GM13976 (cell line): ENCODE measurements at places on chromosomes 2 and 18.

DNA sequence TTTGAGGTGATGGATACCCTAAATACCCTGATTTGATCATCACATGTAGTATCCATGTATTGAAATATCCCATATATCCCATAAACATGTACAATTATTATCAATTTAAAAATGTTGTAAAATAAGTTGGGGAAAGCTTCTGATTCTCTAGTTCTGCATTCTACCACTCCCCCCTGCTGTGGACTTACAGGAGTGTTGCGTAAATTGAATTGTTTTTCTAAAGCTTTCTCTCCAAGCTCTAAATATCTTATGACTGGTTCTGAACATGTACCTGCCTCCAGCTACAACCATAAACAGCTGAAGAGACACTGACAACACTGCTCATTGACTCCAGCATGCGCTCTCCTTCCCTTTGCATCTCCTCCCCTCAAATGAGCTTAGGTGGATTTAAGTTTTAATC, 145.2 kb downstream of the MGAT5 start:
- DNase-seq: no peak

DNA sequence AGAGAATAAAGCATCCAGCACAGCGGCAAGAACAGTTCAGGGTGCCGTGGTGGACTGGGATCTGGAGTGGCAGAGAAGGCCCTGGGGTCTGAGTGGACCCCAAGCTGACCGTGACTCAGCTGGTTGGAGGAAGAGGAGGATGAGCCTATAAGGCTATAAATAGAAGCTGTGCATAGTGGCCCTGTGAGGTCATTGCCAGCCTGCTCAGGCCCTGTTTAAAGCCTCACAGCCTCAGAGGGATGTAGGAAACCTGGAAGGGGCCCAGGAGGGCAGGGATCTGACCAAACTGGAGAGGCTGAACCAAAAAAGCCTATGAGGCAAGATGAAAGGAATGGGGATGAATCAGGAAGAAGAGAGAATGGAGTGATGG, 11.3 kb upstream of the DES start:
- no peak for DNase-seq

DNA sequence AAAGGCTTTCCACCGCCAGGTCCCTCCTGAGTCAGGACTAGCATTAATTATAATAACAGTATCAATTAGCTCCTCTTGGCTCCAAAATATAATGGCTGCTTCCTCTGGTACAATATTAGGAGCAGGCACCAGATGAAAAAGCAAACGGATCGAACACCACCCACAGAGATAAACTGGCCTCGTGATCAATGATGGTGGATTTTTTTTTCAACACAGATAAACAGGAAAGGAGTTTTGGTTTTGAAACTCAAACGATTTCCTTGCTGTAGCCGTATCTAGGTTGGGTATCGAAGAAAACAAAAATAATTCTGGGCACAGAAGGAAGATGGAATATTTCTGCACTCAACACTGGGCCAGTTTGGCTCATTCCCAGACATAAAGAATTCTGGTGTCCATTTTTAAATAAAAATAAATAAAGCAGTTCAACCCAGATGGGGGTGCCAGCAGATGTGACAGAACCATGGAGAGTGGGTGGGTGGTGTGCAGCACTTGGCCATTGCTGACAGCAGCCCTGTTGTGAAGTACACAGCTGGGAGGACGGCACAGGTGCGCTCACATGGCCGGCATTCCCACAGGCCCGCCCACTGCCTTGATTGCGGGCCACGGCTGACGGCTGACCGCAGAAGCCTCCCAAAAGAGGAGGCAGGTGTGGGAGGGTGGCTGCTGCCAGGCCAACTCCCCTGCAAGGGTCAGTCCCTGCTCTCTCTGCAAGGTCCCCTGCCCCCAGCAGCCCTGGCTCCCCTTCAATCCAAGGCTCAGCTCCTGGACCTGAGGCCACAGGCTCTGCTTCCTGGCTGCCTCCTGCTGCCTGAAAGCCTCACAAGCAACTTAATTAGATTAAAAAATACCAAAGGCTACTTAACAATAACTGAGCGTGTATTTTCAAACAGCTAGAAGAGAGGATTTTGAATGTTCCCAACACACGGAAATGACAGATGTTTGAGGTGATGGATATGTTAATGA, 351.9 kb upstream of the ID2 start:
- no peak for DNase-seq

GRCh38 chr2:105290981-105291660, 38.4 kb downstream of the TGFBRAP1 start:
- no peak for DNase-seq

DNA sequence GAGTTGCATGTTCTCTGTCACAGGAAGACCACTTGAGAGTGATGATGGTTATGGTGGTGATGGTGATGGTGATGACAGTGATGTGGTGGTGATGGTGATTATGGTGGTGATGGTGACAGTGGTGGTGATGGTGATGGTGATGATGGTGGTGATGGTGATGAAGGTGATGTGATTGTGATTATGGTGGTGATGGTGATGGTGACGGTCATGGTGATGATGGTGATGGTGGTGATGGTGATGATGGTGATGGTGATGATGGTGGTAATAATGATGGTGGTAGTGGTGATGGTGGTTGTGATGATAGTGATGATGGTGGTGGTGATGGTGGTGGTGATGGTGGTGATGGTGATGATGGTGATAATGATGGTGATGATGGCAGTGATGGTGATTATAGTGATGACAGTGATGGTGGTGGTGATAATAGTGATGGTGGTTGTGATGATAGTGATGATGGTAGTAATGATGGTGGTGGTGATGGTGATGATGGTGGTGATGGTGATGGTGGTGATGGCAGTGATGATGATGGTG, 93.7 kb downstream of the ASB1 start:
- DNase-seq: no peak

DNA sequence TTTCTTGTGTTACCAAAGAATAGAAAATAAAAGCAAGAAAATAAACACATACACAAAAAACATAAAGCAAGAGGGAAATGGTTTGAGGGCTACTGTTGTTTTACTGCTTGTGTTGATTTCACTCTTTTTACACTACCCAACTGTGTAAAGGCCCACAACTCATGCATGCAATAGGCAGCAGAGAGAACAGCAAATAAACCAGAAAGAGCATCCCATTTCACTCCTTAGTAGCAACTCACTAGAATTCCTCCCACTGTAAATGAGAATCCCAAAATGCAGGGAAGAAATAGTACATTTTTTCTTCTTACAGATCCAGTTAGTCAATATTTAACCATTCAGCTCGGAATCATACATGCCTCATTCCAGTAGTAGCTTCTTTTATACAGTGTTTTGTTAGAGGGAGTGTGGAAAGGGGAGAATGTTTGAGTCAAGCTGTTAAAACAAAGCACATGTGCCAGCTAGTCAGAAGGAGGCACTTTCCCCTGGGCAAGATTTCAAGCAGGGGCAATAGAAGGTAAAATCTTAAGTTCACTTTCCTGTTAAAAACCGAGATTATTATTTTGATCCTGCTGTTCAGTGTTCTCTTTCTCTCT, 147.2 kb upstream of the FAM98A start:
- no peak for DNase-seq

DNA sequence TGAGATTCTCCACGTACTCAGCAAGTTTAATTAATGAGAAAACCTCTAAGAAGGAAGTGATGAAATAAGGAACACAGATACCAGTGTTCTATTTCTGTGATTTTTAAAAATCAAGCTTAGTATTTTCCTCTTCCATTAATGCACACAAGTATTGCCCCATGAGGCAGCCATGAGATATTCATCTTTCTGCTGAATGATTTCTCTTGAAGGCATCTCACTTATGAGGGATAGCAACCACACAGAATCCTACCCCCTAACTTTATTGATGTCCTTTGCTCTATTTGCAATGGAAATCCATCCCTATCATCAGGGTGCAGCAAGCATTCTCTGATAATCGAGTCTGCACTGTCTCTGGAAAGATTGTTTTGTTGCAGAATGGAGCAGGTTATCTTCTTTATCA, 244.1 kb upstream of the NRP2 start:
- no peak for DNase-seq

DNA sequence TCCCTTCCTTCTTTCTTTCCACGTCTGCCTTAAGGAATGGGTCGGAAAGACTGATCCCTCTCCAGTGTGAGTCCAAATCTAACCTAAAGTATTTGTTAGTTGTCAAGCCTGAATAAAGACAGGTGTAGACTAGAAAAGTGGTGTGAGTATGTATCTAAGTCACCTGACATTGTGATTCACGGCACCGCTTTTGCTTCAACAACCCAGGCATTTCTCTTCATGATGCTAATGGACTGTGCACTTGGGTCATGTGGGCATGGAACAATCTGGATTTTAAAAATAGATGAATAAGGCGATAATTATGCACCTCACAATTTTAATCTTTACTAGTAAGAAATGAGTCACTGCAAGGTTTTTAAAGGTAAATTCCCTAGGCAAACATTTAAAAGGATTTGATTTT, 107.5 kb downstream of the LIPG start:
- no peak for DNase-seq

GRCh38 chr2:44480068-44480467, 118.3 kb downstream of the CAMKMT start:
- DNase-seq: no peak

- no peak for DNase-seq
These were observed 5.1 kb downstream of the SP140 start for GRCh38 chr2:230230496-230231200.

GRCh38 chr2:239420082-239420481, 19.3 kb upstream of the HDAC4 start:
- no peak for DNase-seq

DNA sequence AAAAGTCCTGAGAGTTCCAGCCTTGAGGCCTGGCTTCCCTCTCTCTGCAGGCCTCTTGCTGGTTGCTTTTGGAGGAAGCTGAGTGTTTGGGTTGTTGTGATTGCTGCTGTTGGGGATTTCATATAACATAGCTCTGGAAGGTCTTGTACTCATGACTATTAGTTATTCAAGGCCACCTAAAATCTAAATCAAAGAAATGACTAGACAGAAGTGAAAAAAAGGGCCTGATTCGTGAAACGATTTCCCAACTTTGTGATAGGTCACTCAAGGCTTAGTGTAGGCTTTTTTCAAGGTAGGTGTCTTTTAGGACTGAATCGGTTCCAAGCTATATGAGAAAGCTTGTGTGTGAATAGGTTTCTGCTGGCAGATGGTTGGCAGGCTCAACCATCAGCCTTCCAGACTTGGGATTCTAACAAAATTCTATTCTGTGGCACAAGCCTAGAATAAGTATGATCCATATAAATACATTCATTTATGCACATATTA, 164.4 kb downstream of the FMNL2 start:
- DNase-seq: no peak

DNA sequence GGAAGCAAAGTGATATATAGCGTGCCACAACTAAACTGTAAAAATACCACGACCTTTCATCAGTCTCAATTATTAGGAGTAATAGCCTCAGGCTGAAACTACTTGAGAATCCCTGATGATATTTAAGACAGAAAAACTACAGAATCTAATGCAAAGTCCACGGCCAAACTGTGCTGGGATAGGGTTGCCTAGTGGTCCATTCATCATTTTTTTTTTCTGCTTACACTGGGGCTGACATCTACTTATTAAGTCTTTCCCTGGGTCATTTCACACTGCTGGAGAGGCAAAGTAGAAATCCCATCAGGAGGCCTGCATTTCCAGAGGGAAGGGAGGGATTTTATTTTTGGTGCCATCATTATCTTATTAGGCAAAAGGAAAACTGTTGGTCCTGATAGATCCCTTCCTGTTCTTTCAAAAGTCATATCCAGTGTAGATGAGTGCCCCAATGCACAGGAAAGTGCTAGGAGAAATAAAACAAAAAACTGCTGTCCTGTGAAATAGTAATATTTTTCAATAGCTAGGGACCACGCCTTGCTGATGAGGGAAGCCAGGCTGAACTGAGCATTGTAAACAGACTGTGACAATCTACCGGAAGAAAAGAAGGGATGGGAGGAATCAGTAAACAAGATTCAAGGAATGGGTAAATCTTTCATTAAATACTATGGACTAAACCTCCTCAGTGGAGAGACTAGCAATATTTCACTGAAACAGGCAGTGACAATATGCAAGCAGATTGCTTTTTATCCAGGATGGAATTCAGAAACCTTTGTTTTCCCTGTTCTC, 644.3 kb downstream of the IRS1 start:
- DNase-seq: no peak

DNA sequence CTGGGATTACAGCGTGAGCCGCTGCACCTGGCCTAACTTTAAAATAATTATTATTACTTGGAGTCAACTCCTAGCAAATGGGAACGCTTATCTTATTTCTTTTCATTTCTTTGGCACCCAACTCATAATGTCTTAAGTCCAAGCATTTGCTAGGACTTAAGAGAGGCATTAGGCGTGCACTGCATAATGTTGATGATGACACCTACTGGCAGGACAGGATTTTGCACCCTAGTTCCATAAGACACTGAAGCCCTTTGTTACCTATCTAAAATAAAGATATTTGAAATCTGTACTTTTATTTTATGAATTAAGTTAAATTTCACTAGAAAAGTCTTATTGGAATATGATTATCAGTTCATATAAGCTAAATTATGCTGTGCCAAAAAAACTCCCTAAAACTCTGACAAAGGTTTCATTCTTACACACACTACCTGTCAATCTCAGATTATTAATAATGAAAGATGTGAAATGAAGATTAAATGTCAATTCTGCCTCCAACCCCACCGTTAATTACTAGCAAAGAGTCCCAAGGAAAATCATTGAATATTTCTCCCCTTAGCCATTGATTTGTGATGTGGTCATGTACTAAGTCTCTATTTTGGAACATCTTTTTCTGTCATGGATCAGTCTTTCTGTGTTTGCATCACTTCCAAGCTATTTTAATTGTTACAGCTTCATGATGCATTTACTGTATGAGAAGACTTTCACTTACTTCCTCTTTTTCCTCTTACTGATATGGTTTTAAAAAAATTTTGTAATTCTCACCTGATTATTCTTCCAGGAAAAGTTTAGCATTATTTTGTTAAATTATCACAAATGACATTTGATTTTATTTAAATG, 12.7 kb upstream of the CDH2 start:
- DNase-seq: peak; percentile 35

GRCh38 chr2:240200230-240201051, 60.0 kb upstream of the OTOS start:
- DNase-seq: no peak

DNA sequence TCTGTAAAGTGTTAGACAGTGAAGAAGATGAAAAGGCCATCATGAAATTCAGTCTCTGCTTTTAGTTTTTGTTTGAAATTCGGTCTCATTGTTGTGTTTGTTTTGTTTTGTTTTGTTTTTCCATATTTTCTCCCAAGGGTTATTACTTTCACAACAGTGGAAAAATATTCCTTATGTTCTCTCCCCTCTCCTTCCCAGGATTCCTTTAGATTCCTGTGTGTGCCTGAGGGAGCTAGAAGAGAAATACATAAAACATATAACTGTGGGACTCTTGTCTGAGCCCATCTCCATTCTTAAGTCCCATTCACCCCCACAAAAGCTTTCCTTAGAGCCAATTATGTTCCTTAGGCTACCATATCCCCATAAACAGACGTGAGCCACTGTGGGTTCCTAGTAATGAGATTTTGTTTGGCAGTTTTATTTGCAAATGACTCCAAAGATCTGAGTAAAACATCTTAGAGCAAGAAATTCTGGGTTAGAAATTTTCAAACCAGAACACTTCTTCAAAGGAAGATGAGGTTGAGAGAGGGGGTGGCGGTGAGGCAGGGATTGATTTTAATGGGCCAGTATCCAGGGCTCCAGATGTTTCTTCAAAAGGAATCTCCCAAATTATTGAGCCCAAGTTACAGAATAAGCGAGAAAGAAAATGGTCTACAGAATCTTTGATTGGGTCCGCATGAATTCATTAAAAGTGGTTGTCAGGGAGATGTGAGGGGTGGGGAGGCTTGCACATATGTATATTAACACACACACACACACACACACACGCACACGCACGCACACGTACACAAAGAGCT, 157.8 kb upstream of the TNP1 start:
- no peak for DNase-seq

- no peak for DNase-seq
These were observed 130.5 kb upstream of the NOSTRIN start for GRCh38 chr2:168671932-168672331.

GRCh38 chr18:13460946-13461345, 242.4 kb downstream of the LDLRAD4 start:
- no peak for DNase-seq
